ENCODE measurements at places on chromosomes 1 and 21. TPM values are rescaled to one million over a fixed set of nuclear protein-coding genes. Genes with fewer than 3 reads are reported as not detected.
A peak's percentile ranks its signal among the peaks of the same experiment; 100 is the strongest.

DNA sequence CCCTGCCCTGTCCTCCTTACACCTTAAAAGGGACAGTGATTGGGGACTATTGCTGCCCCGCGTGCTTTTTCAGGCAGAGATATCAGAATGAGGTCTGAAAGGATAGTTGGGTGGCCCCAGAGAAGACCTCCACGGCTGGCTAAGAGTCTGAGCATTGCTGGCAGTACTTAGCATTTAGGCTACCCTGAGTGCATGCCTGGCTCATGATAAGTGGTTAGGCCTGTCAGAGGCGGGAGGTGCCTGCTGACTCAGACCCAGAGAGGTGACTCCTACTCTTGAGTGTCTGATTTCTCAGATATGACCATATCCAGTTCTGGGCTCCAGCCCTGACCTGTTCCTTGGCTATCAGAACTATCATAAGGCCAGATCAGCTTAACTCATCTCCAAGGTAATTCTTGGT, 213.7 kb downstream of the PBX1 start:
- DNase-seq, result no peak

GRCh38 chr1:221557013-221557412, 184.9 kb downstream of the DUSP10 start:
- DNase-seq, result no peak

GRCh38 chr1:11838349-11839272, 9.0 kb downstream of the NPPA start:
- peak; percentile 71 for DNase-seq

- no peak for DNase-seq
Observed at GRCh38 chr21:33858667-33859372, 56.8 kb downstream of the ATP5PO start.

GRCh38 chr1:160416369-160416768, 16.0 kb downstream of the VANGL2 start:
- DNase-seq, result no peak

GRCh38 chr1:203547771-203548421, 53.9 kb downstream of the OPTC start:
- no peak for DNase-seq

DNA sequence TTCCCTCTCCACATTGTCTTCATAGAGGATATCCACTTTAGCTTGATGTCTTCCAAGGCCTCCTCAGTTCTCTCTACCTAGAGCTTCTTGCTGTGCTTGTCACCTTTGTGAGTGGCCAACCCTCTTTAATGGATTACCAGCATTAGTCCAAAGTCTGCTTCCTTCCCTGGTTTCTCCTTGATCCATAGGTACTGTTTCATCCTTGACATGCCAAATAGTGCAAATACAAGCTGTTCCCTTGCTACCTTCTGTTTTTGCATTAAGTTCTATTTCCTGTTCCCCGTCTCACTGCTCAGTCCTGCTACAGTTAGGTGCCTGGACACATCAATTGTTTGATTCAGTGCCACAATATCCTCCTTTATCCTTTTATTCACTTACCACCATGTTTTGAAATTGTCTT, 19.2 kb downstream of the MAST2 start:
- no peak for DNase-seq

GRCh38 chr1:111505641-111506119, 2.2 kb upstream of the ADORA3 start:
- DNase-seq, result peak; percentile 88

- no peak for DNase-seq
Observed at GRCh38 chr1:241724741-241725356, 72.8 kb downstream of the WDR64 start.

The MIXL1 gene
- total RNA-seq, result 2.7 TPM

The ANXA9 gene
- 0.65 TPM for total RNA-seq

All from OCI-LY7 (cell line).